Neural progenitor cell (in vitro differentiated cells): ENCODE measurements at places on chromosomes 6 and 20.
A peak's percentile ranks its signal among the peaks of the same experiment; 100 is the strongest.

- H3K36me3 ChIP-seq: peaks cover 27% of the 10 kb centered on the region
- H3K4me3 ChIP-seq: peak within 1 kb of the TSS; percentile 75
- peaks cover 17% of the 10 kb centered on the region for H3K4me1 ChIP-seq
- no peaks in the 10 kb centered on the region for H3K27me3 ChIP-seq
Observed at GRCh38 chr20:5119435-5120184, at the start of gene PCNA. PCNA (minus strand) TSS chr20:5119958; CDS start chr20:5119798, 160 bp downstream.

- H3K4me1 ChIP-seq: no peaks in the 10 kb centered on the region
- H3K4me3 ChIP-seq: no peak overlapping the region
- DNase-seq: no peak
- H3K27me3 ChIP-seq: no peaks in the 10 kb centered on the region
- no peaks in the 10 kb centered on the region for H3K36me3 ChIP-seq
Observed at GRCh38 chr6:19865178-19865577, 28.0 kb downstream of the ID4 start.

GRCh38 chr6:28368522-28368921 is 18.8 kb downstream of the ZKSCAN3 start:
- no peak overlapping the region for H3K4me3 ChIP-seq
- no peak for DNase-seq
- no peaks in the 10 kb centered on the region for H3K27me3 ChIP-seq
- H3K4me1 ChIP-seq: no peaks in the 10 kb centered on the region
- H3K27ac ChIP-seq: no peak overlapping the region

DNA sequence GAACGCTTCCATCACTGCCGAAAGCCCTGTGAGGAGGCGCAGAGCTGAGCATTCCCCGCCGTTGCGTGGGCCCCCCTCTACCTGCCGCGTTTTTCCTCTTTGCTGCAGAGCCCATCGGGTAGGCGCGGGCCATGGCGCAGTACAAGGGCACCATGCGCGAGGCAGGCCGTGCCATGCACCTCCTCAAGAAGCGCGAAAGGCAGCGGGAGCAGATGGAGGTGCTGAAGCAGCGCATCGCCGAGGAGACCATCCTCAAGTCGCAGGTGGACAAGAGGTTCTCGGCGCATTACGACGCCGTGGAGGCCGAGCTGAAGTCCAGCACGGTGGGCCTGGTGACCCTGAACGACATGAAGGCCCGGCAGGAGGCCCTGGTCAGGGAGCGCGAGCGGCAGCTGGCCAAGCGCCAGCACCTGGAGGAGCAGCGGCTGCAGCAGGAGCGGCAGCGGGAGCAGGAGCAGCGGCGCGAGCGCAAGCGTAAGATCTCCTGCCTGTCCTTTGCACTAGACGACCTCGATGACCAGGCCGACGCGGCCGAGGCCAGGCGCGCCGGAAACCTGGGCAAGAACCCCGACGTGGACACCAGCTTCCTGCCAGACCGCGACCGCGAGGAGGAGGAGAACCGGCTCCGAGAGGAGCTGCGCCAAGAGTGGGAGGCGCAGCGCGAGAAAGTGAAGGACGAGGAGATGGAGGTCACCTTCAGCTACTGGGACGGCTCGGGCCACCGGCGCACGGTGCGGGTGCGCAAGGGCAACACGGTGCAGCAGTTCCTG is 693 bp downstream of the FAM50B start:
- no peaks in the 10 kb centered on the region for H3K27me3 ChIP-seq
- DNase-seq: no peak

GRCh38 chr20:818001-818664 is 15.4 kb upstream of the FAM110A start:
- H3K27me3 ChIP-seq: no peaks in the 10 kb centered on the region
- DNase-seq: no peak
- H3K27ac ChIP-seq: no peak overlapping the region
- H3K4me3 ChIP-seq: no peak overlapping the region

DNA sequence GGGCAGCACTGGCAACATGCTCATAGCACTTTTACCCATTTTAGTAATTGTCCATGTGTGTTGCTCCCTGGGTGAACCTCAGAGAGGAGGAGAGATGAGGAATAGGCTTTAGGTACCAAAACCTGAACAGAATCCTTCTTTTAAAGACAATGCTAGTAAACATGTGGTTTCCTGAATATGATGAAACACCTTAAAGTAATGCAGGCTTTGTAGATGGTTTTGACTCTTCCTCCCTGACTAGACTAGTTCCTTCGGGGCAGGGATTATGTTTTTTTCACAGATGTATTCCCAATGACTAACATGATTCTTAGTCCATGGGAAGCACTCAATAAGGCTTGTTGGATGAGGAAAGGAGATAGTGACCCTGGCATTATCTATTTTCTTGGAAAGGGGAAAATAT is 367.6 kb upstream of the JAG1 start:
- no peaks in the 10 kb centered on the region for H3K4me1 ChIP-seq
- no peak overlapping the region for H3K27ac ChIP-seq
- H3K27me3 ChIP-seq: no peaks in the 10 kb centered on the region
- no peak for DNase-seq

GRCh38 chr6:159229651-159230051 is 60.5 kb downstream of the FNDC1 start:
- no peak overlapping the region for H3K4me3 ChIP-seq
- peak; percentile 25 for DNase-seq
- no peaks in the 10 kb centered on the region for H3K36me3 ChIP-seq
- no peaks in the 10 kb centered on the region for H3K4me1 ChIP-seq
- H3K27me3 ChIP-seq: peaks cover 74% of the 10 kb centered on the region

- H3K27ac ChIP-seq: no peak overlapping the region
- H3K4me3 ChIP-seq: no peak overlapping the region
- H3K4me1 ChIP-seq: peaks cover 36% of the 10 kb centered on the region
Observed at GRCh38 chr20:47757145-47758035, 27.9 kb downstream of the SULF2 start.

- H3K27ac ChIP-seq: no peak overlapping the region
- H3K4me1 ChIP-seq: peaks cover 5% of the 10 kb centered on the region
- H3K4me3 ChIP-seq: no peak overlapping the region
- H3K36me3 ChIP-seq: no peaks in the 10 kb centered on the region
- DNase-seq: no peak
- H3K27me3 ChIP-seq: no peaks in the 10 kb centered on the region
Observed at GRCh38 chr20:35271073-35271882, 6.6 kb downstream of the MMP24OS start.

GRCh38 chr6:20769631-20770030 is 235.4 kb downstream of the CDKAL1 start:
- no peak for DNase-seq
- H3K4me3 ChIP-seq: no peak overlapping the region
- H3K36me3 ChIP-seq: no peaks in the 10 kb centered on the region
- no peaks in the 10 kb centered on the region for H3K27me3 ChIP-seq

GRCh38 chr20:37379967-37380828 is 34.3 kb downstream of the SRC start:
- H3K27ac ChIP-seq: no peak overlapping the region
- no peaks in the 10 kb centered on the region for H3K27me3 ChIP-seq
- H3K36me3 ChIP-seq: no peaks in the 10 kb centered on the region
- no peaks in the 10 kb centered on the region for H3K4me1 ChIP-seq

- no peak overlapping the region for H3K4me3 ChIP-seq
- no peaks in the 10 kb centered on the region for H3K36me3 ChIP-seq
- no peak for DNase-seq
- no peaks in the 10 kb centered on the region for H3K27me3 ChIP-seq
Observed at GRCh38 chr6:30500421-30501355, 11.4 kb downstream of the HLA-E start.

DNA sequence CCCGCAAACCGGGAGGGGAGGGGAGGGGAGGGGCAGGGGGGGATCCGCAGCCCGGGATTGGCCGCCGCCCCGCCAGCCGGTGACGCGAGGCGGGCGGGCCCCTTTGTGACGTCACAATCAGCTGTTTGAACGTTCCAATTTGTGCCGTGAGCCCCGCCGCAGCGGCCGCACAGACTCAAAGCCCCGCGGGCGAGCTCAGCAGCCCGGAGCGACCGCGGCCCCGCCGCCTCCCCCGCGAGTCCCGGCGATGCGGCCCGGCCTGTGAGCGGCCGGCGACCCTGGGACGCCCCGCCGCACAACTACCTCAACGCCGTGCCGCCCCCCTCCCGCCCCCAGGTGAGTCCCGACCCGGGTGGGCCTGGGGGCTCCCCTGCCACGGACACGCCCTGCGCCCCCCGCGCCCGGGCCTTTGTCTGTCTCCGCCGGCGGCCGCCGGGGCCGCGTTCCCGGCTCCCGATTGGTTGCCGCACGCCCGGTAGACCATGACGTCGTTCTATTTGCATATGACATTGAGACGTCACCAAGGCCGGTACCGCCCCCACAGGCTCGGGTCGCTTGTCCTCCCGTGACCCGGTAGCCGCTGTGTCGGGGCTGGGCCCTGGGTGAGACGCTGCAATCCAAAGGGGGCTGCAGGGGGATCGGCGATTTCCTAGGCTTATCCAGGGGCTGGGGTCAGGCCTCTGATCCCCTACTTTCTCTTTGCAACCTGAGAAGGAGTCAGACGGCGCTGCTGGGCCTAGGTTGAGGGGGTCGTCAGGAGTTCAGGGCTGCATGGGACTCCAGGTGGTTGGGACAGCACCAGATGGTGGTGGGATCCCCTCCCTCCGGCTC is at the start of gene TP53INP2:
TSS of gene TP53INP2 (plus strand) at position 168 of the 831 bp plus-strand sequence. CDS start 4,396 bp downstream, outside the sequence.
- H3K36me3 ChIP-seq: no peaks in the 10 kb centered on the region
- peak; percentile 95 for DNase-seq
- H3K27me3 ChIP-seq: peaks cover 75% of the 10 kb centered on the region
- peak within 1 kb of the TSS; percentile 22 for H3K27ac ChIP-seq

- H3K36me3 ChIP-seq: no peaks in the 10 kb centered on the region
- H3K4me3 ChIP-seq: no peak overlapping the region
- no peaks in the 10 kb centered on the region for H3K4me1 ChIP-seq
- DNase-seq: no peak
Observed at GRCh38 chr20:48592107-48592940, 235.5 kb downstream of the PREX1 start.

GRCh38 chr20:53899351-53900167 is 170.8 kb downstream of the BCAS1 start:
- H3K4me3 ChIP-seq: no peak overlapping the region
- peak; percentile 62 for DNase-seq
- no peaks in the 10 kb centered on the region for H3K27me3 ChIP-seq
- H3K27ac ChIP-seq: peak overlapping the region; percentile 68

- H3K27ac ChIP-seq: no peak overlapping the region
- H3K4me3 ChIP-seq: no peak overlapping the region
- H3K36me3 ChIP-seq: no peaks in the 10 kb centered on the region
- DNase-seq: no peak
Observed at GRCh38 chr6:41604006-41604405, 34.3 kb upstream of the MDFI start.

GRCh38 chr6:98586163-98586562 is 248.2 kb upstream of the POU3F2 start:
- H3K27ac ChIP-seq: no peak overlapping the region
- no peaks in the 10 kb centered on the region for H3K27me3 ChIP-seq
- peak; percentile 25 for DNase-seq
- H3K4me3 ChIP-seq: no peak overlapping the region
- no peaks in the 10 kb centered on the region for H3K36me3 ChIP-seq

DNA sequence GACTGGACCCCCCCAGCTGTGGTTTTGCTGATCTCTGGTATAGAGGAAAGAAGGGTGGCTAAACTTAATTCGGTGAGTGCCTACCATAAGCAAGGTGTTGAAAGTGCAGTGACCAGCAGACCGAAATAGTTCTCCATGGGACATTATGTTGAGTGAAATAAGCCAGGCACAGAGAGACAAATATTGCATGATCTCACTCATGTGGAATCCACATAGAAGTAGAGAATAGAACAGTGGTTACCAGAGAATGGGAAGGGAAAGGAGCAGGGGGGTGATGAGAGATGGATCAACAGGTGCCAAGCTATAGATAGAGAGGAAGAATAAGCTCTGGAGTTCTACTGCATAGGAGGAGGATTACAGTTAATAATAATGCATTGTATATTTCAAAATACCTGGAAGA is 9.7 kb upstream of the GCNT2 start:
- H3K4me1 ChIP-seq: peaks cover 3% of the 10 kb centered on the region
- no peak overlapping the region for H3K27ac ChIP-seq
- no peak overlapping the region for H3K4me3 ChIP-seq
- no peaks in the 10 kb centered on the region for H3K27me3 ChIP-seq

DNA sequence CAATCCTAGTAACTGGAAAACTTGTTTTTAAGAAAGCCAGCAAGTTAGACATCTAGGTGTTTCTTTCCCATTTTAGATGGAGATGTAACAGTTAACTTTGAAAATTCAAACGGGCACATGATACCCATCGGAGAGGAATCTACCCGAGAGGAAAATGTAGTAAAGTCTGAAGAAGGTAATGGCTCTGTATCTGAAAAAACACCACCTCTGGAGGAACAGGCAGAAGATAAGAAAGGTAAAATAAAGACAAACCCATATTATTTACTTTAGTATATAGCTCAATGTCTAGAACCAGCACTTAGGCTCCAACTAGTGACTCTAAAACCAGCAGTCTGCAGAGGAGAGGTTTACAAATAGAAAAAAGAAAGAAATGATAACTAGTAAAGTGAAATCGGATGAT is 75.9 kb downstream of the PHACTR2 start:
- no peak overlapping the region for H3K4me3 ChIP-seq
- H3K4me1 ChIP-seq: peaks cover 9% of the 10 kb centered on the region
- H3K27ac ChIP-seq: no peak overlapping the region

DNA sequence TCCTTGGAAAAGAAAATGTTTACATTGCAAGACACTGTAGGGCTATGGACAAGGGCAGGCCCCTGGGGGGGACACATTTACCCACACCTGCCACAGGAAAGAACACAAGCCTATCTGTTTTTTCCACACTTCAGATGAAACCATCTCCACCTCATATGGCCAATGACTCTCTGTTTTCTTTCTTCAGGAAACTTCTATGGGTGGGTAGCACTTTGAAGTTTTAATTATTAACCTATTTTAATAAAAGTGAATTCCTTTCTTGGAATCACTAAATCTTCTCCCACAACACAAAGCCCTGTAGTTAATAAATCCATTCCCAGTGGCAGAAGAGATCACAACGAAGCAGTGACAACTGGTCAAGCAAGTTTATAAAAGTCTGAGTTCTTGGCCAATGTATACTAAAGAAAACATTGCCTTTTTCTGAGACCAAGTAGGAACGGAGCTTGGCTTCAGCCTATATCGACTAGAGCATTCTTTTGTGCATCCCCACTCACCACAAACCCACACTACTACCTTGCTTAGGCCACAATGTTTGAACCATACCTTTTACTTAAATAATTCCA is 125.1 kb upstream of the CARMIL1 start:
- H3K4me3 ChIP-seq: no peak overlapping the region
- DNase-seq: no peak
- peaks cover 7% of the 10 kb centered on the region for H3K4me1 ChIP-seq
- H3K27ac ChIP-seq: no peak overlapping the region

DNA sequence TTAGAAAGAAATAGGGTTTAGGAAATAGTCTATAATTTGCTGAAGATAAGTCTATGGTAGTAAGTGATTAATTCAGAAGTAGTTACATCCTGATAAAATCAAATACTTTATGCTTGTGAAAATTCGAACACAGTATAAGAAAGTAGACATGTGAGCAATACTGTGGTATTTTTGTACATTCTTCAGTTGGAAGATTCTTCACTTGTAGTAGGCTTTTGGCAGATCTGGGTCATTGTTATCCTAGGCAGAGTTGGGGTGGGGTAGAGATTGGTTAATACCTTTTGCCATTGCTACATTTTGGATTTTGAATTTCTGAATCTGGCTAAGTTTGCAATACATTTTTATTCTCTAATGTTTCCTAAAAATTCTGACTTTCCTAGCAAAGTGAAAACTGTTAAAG is 197.5 kb downstream of the BCKDHB start:
- H3K27ac ChIP-seq: no peak overlapping the region
- no peak overlapping the region for H3K4me3 ChIP-seq

GRCh38 chr20:60254901-60255411 is 296.7 kb downstream of the CDH26 start:
- peak; percentile 23 for DNase-seq
- H3K4me3 ChIP-seq: no peak overlapping the region
- peaks cover 8% of the 10 kb centered on the region for H3K4me1 ChIP-seq
- no peaks in the 10 kb centered on the region for H3K27me3 ChIP-seq
- H3K36me3 ChIP-seq: no peaks in the 10 kb centered on the region
